Activated naive CD4-positive, alpha-beta T cell treated with anti-CD3 and anti-CD28 coated beads, Interleukin-2, amount 10 ng/mL, durations not matched to agents 7 days and 5 days (primary cell): ENCODE measurements at places on chromosomes 4 and X.
A peak's percentile ranks its signal among the peaks of the same experiment; 100 is the strongest.

DNA sequence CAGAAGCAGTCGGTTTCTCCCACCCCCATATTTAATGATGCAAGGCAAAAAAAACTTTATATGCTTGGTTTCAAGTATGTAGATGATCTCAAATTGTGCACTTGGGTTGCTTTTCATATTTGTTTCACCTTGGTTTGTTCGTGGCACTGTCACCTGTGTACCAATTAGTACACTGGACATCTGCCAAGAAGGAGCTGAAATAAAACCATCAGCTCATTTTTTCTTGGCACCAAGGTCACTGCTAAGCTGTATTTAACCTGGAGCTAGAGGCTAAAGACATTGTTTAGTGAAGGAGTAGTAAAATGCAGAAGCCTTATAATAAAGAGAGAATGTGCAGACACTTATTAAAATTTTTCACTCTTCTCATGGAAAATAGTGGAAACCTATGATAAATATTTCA, 430.8 kb downstream of the ARHGAP24 start:
- no peak for DNase-seq
- no peak overlapping the region for H3K4me3 ChIP-seq
- no peaks in the 10 kb centered on the region for H3K4me1 ChIP-seq

- H3K27me3 ChIP-seq: peaks cover 39% of the 10 kb centered on the region
- no peak for DNase-seq
- no peak overlapping the region for H3K27ac ChIP-seq
- H3K36me3 ChIP-seq: no peaks in the 10 kb centered on the region
These were observed 27.2 kb downstream of the PJA1 start for GRCh38 chrX:69138118-69138390.

DNA sequence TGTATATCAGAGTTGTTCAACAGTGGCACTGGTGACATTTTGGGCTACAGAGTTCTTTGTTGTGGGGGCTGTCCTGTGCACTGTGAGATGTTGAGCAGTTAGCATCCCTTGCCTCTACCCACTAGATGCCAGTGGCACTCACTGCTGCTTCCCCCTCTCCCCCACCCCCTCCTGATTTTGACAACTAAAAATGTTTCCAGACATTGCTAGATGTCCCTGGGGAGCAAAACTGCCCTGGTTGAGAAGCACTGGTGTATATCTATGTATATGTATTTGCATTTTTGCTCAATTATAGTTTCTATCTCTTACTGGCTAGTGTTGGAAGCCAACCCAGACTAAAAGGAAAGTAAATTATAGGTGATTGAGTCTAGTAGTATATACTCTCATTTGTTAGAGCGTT, 2.4 kb downstream of the TMEM131L start:
- DNase-seq: peak; percentile 42
- peaks cover 67% of the 10 kb centered on the region for H3K4me1 ChIP-seq
- peak overlapping the region; percentile 95 for H3K27ac ChIP-seq
- peak overlapping the region; percentile 96 for H3K4me3 ChIP-seq
- peaks cover 4% of the 10 kb centered on the region for H3K27me3 ChIP-seq
- peaks cover 51% of the 10 kb centered on the region for H3K36me3 ChIP-seq

DNA sequence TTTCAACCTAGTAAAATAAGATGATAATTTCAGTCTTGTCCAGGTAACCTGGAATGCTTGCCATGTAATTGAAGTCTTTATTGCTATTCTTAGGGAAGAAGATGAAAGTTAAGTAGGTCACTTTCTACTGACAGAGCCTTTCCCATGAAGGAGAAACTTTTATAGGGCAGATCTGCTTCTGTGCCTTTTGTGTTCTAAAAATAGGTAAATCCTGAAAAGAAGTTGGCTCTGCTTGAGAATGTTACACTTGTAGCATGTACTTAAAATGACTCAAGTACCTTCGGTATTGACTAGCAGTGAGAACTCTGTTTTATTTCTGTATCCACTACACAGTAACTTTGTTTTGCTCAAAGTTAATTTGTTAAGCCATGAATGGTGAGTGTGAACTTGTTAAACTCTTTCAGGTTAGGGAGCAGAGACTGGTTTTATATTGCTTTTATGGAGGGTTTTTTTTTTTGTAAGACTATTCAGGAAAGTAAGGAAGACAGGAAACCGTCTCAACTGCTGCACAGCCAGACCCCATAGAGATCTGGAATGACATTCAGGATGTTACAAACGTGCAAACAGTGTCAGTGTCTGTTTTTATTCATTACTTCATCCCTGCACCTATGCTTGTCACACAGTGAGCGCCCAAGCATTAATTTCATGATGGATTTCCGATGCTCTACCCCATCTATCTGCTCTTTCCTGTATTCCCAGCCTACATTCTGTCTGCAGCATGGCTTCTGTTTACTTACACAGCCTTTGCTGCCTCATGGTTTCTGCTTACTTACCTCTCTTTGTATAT, 53.0 kb downstream of the SEPTIN11 start:
- no peak overlapping the region for H3K4me3 ChIP-seq
- H3K27me3 ChIP-seq: no peaks in the 10 kb centered on the region
- DNase-seq: no peak
- no peak overlapping the region for H3K27ac ChIP-seq
- H3K36me3 ChIP-seq: peaks cover 17% of the 10 kb centered on the region

DNA sequence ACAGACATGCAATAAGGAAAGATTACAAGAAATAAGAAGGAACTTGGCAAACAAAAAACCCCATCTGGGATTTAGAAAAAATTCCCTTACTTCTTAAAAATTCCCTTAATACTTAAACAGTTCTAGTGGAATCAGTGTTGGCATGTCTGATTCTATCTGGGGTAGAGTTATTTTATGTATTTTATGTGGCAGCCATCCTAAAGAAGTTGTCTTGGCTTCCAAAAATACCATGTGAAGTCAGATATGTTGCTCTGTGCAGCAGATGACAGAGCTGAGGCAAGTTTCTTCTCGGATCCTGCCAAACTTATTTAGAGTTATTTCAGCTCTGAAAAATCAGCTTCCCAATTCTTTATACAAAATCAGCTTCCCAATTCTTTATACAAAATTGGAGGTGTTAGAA, 14.7 kb downstream of the YY2 start:
- H3K27ac ChIP-seq: no peak overlapping the region
- H3K4me3 ChIP-seq: no peak overlapping the region
- H3K27me3 ChIP-seq: no peaks in the 10 kb centered on the region
- no peaks in the 10 kb centered on the region for H3K4me1 ChIP-seq
- no peaks in the 10 kb centered on the region for H3K36me3 ChIP-seq

DNA sequence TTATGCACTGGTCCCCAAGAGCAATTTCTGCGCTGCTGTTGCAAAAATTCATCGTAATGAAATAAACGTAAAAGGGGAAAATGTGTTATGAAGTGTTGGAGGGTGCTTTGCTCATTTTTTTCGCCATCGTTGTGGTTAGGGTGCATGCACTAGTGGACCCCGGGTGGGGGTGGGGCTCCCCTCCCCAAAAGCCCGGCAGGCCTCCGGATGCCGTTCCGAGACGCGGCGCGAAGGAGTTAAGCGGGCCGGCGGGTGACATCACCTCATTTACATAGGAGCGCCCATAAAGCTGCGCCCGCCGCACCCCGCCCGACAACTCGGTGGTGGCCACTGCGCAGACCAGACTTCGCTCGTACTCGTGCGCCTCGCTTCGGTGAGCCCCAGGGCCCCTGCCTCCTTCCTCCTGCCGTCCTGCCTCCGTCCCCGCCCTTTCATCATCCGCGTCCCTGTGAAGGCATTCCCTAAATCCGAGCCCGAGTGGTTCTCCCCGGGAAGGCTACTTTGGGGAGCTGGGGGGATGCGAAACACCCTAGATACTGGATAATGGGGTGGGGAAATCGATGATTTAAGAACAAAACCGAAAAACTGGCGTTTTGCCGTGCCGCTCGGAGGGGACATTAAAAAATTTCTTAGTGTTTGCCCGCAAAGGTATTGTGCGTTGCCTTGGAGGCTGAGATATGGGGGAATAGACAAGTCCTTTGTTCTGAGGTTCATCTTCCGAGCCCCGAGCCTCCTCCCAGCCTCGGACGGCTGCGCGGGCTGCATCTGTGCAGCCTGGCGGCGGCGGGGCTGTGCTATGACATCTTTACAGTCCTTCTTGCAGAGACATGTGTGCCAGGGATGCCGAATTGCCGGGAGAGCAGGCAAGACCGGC, at the start of gene TMSB4X:
Gene TMSB4X (plus strand): TSS at position 315 of the 874 bp plus-strand sequence.
- H3K4me1 ChIP-seq: peaks cover 39% of the 10 kb centered on the region
- H3K36me3 ChIP-seq: peaks cover 60% of the 10 kb centered on the region
- H3K4me3 ChIP-seq: peak within 1 kb of the TSS; percentile 97
- H3K27ac ChIP-seq: peak within 1 kb of the TSS; percentile 99

- no peak for DNase-seq
- no peak overlapping the region for H3K4me3 ChIP-seq
- H3K27ac ChIP-seq: no peak overlapping the region
- no peaks in the 10 kb centered on the region for H3K4me1 ChIP-seq
- no peaks in the 10 kb centered on the region for H3K36me3 ChIP-seq
These were observed 132.0 kb downstream of the ANK2 start for GRCh38 chr4:113181289-113182007.

GRCh38 chrX:18065956-18066355, 154.7 kb downstream of the BEND2 start:
- no peaks in the 10 kb centered on the region for H3K4me1 ChIP-seq
- H3K36me3 ChIP-seq: no peaks in the 10 kb centered on the region
- no peak overlapping the region for H3K27ac ChIP-seq
- DNase-seq: no peak

- H3K36me3 ChIP-seq: peaks cover 1% of the 10 kb centered on the region
- peak within 1 kb of the TSS; percentile 77 for H3K4me3 ChIP-seq
- peak within 1 kb of the TSS; percentile 65 for H3K27ac ChIP-seq
These were observed at the start of gene TCEAL1 for GRCh38 chrX:103628386-103629317. TCEAL1 (plus strand) TSS chrX:103628975; CDS start chrX:103629917, 942 bp downstream.

- DNase-seq: no peak
- H3K36me3 ChIP-seq: peaks cover 2% of the 10 kb centered on the region
- no peaks in the 10 kb centered on the region for H3K27me3 ChIP-seq
- peaks cover 17% of the 10 kb centered on the region for H3K4me1 ChIP-seq
- no peak overlapping the region for H3K27ac ChIP-seq
These were observed 141.0 kb downstream of the TSPAN5 start for GRCh38 chr4:98517218-98518021.

DNA sequence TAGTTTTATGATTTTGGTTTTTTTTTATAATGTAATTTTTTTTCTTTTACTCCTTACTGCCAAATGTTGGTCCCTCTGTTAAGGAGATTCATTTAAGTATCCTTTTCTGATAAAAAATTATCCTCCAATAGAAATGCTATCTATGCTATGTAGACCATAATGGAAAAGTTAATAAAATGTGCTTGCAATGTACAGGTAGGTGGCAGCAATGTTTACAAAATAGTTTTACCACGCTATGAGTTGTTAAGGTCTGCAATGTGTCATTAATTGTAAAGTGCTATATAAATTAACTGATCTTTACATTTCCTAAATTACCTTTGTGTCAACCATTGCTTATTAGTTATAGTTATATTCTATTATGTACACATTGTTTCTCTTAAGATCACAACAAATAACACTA, 3.8 kb upstream of the CENPC start:
- no peak overlapping the region for H3K4me3 ChIP-seq
- H3K36me3 ChIP-seq: peaks cover 8% of the 10 kb centered on the region
- DNase-seq: no peak
- H3K4me1 ChIP-seq: peaks cover 35% of the 10 kb centered on the region
- no peak overlapping the region for H3K27ac ChIP-seq
- H3K27me3 ChIP-seq: no peaks in the 10 kb centered on the region

- H3K4me3 ChIP-seq: no peak overlapping the region
- no peak for DNase-seq
- no peaks in the 10 kb centered on the region for H3K27me3 ChIP-seq
These were observed 34.7 kb downstream of the IRS4 start for GRCh38 chrX:108701633-108702032.

DNA sequence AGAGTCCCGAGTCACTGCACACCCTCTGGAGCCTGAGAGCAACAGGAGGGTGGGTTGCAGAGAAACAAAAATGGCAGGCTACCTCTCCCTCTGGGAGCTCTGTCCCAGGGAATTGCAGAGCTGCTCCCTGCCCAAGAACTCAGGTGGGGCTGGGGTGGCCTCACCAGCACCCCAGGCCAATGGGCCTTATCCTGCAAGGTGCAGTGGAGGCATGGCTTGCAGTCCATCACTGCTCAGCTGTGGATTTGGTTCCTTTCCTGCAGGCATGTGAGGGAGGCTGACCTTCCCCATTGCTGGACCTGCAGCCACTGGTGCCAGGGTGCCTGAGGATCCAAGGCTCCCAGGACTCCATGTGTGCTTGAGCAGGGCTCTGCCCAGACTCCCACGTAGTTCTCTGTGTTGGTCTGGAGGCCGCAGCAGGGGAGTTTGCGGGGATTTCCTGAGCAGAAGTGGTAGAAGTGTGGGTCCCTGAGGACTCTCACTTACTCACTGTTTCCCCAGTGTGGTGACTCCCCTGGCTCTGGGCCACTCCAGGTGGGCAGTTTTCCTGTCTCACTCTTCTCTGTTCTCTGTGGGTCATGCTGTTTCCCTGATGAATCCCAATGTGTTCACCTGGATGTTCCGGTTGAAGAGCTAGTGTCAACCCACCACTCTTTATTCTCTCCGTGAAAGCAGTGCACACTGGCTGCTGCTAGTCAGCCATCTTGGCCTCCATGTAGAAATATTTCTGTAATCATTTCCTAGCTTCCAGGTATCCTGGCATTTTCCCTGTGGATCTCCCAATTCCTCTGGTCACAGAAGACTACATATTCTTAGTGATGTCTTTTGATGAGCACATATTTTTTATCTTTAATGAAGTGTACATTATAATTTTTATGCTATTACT, 82.3 kb downstream of the ARHGAP24 start:
- H3K4me1 ChIP-seq: no peaks in the 10 kb centered on the region
- H3K27ac ChIP-seq: no peak overlapping the region
- no peak overlapping the region for H3K4me3 ChIP-seq
- no peaks in the 10 kb centered on the region for H3K27me3 ChIP-seq
- H3K36me3 ChIP-seq: no peaks in the 10 kb centered on the region
- DNase-seq: no peak

DNA sequence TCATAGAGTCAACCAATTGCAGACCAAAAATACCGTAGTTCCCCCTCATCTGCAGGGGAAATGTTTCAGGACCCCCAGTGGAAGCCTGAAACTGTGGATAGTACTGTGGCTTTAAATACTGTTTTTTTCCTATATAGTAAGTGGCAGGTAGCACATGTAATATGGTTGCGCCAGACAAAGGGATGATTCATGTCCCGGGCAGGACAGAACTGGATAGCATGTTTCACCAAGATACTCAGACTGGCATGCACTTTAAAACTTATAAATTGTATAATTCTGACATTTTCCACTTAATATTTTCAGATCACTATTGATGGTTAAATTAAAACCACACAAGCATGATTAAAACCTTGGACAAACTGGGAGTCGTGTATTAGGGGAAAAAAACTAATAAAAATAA, 276.3 kb upstream of the AGA start:
- H3K4me3 ChIP-seq: no peak overlapping the region
- DNase-seq: no peak
- H3K27ac ChIP-seq: no peak overlapping the region
- H3K4me1 ChIP-seq: no peaks in the 10 kb centered on the region

DNA sequence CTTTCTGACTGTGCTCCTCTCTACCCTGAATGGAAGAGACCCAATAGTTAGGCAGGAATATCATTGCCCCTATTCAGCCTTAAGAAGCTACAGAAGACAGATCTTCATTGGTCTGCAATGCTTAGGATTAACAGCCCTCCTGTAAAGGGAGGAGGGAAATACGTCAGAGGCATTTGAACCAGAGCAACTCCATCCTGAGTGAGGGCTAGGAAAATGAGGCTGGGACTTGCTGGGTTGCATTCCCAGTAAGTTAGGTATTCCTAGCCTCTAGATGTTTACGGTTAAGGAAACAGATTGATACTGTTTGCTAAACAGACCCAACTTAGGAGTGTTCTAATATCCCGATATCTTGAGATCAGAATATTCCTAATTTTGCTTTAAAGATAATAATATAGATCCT, 63.5 kb downstream of the PCDH18 start:
- H3K4me3 ChIP-seq: no peak overlapping the region
- no peaks in the 10 kb centered on the region for H3K27me3 ChIP-seq
- DNase-seq: no peak
- H3K4me1 ChIP-seq: no peaks in the 10 kb centered on the region
- no peak overlapping the region for H3K27ac ChIP-seq
